Activated gamma-delta T cell (primary cell): ENCODE measurements at places on chromosomes 2 and 18.

DNA sequence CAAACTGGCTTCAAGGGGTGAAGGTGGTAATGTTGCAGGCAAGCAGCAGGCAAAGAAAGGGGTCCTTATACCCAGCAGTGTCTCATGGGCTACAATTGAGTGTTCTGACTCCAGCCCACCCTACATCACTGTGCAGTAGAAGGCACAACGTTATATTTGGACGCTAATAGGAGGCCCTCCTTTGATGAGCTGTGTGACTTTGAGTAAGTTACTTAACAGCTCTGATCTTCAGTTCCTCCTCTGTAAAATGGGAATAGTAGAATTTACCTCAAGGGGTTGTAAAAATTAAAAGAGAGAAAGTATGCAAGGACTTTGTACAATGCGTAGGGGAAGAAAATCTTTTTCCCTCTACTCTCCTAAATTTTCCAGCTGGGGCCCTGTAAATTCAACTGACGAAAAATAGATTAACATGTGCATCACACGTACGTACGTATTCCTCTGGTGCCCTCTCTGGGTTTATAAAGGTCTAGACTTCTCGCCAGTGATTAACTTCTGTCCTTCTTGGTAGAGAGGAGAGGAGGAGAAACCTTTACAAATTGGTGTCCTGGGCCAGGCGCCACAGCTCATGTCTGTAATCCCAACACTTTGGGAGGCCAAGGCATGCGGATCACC is 57.6 kb upstream of the REL start:
- DNase-seq = no peak

DNA sequence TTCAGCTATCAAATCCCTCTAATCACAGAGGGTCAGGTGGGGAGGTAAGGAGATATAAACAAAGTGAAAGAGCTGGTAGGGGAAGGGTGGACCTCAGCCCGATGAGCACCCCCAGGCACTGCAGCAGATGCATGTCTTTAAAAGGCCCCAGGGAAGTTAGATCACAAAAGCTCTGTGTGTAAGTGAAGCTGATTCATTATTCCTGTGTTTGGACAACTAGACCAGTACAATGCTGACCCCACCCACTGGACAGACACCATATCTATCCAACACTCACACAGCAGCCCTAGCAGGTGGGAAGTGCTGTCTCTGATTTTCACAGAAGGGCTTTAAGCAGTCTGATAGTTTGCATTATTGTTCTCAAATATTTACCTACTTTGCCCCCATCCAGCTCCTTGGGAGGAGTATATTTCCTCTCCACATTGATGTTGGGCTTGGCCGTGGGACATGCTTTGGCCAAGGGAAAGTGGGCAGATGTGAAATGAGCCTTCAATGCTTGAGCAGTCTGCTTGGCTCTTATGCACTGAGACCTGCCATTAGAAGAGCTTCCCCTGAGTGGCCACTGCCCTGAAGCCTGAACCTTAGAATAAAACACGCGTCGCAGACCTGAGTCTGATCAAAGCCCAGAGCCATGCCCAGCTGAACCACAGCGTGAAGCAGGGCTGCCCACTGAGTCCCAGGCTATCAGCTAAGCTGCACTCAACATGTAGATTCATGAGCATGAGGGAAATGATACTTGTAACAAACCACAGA is 111.4 kb downstream of the COPS8 start:
- no peak for DNase-seq

DNA sequence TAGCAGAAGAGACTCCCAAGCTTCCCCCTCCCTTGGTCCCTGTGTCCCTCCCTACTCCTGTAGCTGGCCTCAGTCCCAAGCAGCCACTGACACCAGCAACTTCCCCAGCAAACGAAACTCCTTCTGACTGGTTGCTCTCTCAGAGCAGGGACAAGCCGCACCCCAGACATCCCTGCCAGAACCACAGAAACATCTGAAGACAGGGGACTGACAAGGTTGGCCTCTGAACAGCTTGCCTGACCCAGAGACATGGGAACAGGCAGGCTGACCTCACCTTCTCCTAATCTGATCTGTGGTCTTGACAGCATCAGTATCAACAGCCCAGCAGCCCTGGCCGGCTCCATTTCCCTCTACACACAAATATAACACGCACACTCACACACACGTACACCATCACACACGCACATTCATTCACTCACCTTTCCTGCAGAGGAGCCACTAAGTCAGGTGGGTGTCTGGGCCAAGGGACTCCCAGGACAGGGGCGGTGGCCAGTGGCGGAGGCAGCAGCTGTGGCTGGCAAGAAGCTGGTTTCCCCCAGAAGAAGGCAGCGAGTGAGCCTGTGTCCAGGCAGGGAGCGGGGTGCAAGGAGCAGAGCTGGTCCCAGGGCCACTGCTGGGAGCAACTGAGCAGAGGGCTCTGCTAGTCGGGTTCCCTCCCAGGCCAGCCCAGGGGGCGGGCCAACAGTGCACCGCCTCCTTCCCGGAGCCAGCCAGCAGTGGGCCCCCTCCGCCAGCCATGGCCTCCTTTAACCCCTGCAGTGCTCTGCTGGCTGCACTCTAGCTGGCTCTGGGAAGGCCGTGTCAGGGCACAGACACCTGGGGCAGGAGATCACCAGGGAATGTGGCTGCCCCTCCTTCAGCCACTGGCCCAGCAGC is 59.1 kb downstream of the TNS1 start:
- DNase-seq = no peak

- no peak for DNase-seq
Observed at GRCh38 chr2:27186613-27187345, 25.1 kb upstream of the ATRAID start.

GRCh38 chr2:240353086-240353798 is 82.2 kb upstream of the GPC1 start:
- DNase-seq = no peak

GRCh38 chr2:88452980-88453582 is 588 bp upstream of the FOXI3 start:
- DNase-seq = no peak

- no peak for DNase-seq
Observed at GRCh38 chr18:9803698-9804516, 81.9 kb upstream of the TXNDC2 start.

- no peak for DNase-seq
Observed at GRCh38 chr2:217972490-217972889, 30.3 kb downstream of the TNS1 start.

- DNase-seq = no peak
Observed at GRCh38 chr2:104444392-104444791, 409.5 kb upstream of the POU3F3 start.

DNA sequence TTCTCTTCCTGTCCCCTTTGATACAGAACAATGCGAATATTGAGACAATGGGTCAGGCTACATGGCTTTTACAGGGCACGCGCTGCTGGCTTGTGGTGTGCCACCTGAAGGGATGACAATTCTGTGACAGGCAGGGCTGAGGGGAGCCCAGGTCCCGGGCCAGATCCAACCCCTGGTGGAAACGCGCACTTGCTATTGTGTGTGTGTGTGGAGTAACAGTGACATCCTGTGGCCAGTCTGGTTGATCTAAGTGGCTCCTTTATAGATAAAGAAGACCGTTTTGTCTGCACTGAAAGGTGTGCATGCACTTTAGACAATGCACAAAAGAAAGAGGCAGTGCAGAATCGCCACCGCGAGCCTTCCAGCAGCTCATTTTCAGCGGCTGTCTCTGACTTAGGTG is 273.6 kb downstream of the HRH4 start:
- no peak for DNase-seq

DNA sequence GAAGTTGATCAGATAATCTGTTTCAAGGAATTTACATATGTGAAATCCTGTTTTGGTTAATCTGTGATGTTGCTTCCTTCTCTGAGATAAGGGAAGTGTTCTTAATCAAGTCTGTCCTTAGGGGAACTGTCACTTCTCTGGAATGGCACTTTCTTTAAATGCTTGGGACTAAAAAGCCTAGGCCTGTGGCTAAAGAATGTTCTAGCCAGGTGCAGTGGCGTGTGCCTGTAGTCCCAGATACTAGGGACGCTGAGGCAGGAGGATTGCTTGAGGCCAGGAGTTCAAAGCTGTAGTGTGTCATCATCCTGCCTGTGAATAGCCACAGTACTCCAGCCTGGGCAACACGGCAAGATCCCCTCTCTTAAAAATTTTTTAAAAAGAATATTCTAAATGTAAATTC is 217.6 kb upstream of the SIX3 start:
- no peak for DNase-seq

DNA sequence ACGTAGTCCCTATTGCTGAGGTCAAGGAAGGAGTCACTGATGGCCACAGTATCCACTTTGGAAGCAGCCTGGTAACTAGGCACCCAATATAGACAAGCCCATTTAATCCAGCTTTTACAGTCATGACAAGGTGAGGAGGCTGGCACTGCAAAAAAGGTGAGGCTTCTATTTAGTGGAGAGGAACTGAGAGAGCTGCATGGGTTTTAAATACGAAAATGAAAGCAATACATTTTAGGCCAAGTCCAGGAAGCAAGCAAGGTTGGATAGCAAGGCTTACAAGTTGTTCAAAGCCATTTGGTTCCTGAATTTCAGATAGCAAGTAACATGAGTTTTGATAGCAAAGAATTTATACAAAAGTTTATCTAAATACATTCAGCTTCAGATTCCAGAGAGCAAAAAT is 80.4 kb downstream of the SGPP2 start:
- no peak for DNase-seq

DNA sequence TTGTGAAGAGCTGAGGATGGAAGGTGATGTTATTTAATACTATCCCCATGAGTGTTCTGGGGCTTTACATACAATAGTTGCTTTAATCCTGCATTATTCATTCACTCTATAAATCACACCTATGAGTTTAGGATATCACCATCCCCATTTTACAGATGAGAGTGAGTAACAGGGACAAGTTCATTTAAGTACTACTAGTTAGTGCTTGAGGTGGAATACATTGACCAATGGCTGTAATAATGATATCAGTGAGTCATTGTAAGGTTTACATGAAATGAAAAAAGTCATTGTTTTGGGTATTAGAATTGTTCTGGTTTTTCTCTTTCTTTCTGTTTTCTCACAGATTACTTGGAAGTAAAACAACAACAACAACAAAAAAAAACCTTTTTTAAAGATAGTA is 42.5 kb downstream of the TANC1 start:
- DNase-seq = no peak

DNA sequence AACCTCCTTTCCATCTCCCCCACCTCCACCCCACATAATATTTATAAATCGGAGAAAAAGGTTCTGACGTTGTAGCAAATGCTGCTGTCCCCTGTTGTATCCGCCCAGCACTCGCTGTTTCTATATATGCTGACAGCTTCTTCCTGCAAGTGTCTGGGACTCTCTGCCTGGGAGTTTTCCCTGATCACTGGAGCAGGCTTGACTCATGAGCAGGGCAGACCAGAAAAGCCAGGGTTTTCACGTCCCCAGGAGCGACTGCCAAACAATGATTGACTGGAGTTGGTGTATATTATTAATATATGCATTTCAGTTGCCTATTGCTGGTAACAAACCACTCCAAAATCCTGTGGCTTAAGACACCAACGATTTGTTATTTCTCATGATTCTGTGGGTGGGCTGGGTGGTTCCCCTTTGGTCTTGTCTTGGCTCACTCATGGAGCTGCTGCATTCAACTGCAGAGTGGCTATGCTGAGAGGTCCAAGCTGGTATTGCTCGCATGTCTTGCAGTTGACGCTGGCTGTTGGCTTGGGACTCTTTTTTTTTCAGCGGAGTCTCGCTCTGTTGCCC is 21.2 kb upstream of the ASXL2 start:
- no peak for DNase-seq

GRCh38 chr18:10354241-10354811 is 100.1 kb upstream of the APCDD1 start:
- DNase-seq = no peak

DNA sequence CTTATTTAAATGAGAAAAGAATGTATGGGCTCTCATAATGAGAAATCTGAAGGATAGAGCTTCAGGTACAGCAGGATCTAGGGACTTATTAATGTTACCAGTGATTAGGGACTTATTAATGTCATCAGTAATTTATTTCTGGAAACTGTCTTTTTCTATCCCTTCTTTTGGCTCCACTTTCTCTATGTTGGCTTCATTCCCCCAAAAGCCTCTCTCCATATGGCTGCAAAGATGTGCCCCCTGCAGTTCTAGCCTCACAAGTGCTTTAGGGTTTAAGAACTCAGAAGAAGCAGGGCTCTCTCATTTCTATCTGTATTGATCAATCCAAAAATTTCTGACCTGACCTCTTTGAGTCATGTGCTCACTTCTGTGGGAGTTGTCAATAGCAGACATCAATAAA is 480.9 kb downstream of the TXNL1 start:
- DNase-seq = no peak

GRCh38 chr2:168766600-168766999 is 35.8 kb upstream of the NOSTRIN start:
- DNase-seq = no peak

GRCh38 chr2:157182204-157182709 is 75.2 kb upstream of the GALNT5 start:
- DNase-seq = no peak

GRCh38 chr2:182713601-182714000 is 2.5 kb upstream of the DNAJC10 start:
- DNase-seq = no peak

GRCh38 chr18:35252466-35252865 is 11.6 kb downstream of the ZNF397 start:
- DNase-seq = no peak

DNA sequence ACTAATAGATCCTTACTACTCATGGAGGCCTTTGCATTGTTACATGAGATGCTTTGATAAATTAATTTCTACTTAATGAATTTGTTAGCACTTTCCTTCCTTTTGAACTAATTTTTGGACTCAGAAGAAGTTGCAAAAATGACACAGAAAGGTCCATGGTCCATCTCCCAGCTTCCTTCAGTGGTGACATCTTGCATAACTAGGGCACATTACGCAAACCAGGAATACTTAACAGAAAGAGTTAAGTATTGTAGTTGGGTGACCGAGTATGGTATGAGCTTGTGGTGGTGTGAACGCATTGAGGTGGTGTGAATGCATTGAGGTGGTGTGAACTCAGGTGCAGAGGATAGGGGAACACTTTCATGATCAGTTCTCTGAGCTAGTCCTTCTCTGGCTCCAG is 151.1 kb upstream of the TWIST2 start:
- no peak for DNase-seq

GRCh38 chr2:220296174-220296573 is 668.7 kb downstream of the SLC4A3 start:
- no peak for DNase-seq

DNA sequence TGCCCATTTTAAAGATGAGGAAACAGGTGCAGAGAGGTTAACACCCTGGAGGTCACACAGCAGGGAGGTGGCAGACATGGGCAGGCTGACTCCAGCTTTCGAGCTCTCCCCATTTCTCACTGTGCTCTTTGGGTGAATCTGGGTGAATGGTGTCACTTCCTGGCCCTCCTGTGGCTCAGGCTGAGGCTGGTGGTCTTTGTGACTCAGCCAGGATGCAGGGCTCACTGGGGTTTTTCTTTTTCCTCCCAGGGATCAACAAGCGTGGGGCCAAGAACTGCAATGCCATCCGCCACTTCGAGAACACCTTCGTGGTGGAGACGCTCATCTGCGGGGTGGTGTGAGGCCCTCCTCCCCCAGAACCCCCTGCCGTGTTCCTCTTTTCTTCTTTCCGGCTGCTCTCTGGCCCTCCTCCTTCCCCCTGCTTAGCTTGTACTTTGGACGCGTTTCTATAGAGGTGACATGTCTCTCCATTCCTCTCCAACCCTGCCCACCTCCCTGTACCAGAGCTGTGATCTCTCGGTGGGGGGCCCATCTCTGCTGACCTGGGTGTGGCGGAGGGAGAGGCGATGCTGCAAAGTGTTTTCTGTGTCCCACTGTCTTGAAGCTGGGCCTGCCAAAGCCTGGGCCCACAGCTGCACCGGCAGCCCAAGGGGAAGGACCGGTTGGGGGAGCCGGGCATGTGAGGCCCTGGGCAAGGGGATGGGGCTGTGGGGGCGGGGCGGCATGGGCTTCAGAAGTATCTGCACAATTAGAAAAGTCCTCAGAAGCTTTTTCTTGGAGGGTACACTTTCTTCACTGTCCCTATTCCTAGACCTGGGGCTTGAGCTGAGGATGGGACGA is 13.2 kb downstream of the ITM2C start:
- DNase-seq = no peak
